ENCODE measurements at places on chromosomes 11 and 22.

GRCh38 chr11:113667801-113668200 is 38.3 kb downstream of the TMPRSS5 start:
- DNase-seq, result no peak

DNA sequence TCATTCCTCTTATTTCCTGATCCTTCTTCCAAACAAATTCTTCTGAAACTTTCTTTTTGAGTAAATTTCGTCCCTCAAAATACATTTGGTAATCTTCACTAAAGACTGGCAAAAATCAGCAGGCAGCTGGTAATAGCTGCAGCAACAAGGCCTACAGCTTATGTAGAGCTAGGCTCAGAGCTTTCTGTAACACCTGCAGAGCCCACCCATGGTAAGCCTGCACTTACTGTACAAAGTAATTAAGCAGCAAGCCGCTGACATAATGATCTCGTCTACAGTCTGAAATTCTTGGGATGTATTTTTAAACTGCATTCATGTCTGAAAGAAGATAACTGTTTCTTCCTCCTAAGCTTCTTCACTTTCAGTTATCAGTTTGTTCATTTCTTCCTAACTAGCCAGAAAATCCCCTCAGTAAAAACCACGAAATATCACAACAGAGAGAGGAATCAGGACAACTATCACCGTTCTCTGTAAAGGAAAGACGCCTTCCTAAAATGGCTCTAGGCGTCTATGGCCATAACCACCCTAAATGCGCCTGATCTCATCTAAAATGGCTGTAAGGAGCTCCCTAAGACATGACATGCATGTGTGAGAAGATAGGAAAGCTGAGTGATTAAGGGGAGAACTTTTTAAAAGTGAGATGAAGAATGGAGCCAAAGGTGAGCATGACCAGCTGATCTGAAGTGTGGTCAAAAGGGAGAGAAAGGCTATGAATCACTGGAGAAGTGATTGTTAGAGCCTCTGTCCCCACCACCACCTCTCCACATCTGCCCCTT is 56.2 kb downstream of the DENND5A start:
- no peak for DNase-seq

GRCh38 chr22:25403284-25403810 is 161.1 kb upstream of the GRK3 start:
- DNase-seq, result no peak

DNA sequence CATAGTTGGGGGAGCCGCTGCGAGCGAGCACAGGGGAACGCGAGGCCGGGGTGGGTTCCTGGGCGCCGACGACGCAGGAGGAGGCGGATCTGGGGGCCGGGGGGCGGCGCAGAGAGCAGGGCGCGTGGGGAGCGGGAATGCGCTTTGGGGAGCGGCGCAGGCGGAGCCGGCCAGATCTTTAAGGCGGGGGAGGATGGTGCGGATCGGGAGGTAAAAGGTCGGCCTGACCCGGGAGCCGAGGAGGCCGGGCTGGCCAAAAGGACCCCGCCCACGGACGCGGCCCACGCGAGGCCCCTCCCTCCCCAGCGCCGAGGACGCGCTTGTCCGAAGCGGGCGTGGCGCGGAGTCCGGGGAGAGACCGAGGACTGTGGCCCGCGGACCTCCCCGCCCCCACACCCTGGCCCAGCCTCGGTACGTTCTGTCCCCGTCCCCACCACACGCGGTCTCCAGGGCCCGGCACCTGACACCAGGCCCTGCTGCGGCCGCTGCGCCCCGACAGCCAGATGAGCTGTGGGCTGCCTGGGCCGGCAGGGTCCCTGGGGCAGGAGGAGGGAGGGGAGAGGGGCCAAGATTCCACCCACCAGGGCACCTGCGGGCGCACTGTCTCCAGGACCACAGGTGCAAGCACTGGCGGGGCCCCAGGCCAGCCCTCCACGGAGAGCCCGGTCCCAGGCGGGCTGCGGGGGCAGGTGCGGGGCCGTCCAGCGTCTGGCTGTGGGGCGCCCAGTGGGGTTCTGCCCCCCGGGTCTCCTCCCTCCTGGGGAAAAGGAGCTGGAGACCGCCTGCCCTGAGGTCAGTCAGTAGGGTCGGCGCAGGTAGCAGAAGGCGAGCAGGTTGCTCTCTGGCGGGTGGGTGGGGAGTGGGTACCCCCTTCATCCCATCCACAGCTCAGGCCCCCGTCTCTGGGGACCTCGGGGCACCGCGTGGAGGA is 10.9 kb downstream of the PIM3 start:
- DNase-seq, result peak; percentile 89

GRCh38 chr22:38129021-38129420 is 18.5 kb upstream of the BAIAP2L2 start:
- no peak for DNase-seq

GRCh38 chr11:31531293-31531692 is 21.7 kb downstream of the ELP4 start:
- no peak for DNase-seq

DNA sequence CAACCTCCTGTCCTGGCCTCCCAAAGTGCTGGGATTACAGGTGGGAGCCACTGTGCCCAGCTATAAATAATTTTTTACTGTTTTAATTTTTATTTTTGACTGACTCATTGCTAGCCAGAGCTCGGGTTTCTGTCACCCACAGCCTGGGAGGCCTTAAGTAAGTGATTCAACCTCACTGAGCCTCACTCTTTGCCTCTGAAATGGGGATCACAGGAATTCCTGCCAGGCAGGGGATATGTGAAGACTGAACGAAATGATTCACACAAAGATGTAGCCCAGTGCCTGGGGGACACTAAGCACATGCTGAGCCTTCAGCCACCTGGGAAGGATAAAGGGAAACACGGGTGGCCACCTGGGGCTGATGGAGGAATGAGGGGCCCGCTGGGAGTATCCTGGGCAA is 3.8 kb upstream of the LRRC74B start:
- DNase-seq, result no peak

- DNase-seq, result peak; percentile 49
Observed at GRCh38 chr22:19848298-19849224, 6.1 kb downstream of the GNB1L start.

DNA sequence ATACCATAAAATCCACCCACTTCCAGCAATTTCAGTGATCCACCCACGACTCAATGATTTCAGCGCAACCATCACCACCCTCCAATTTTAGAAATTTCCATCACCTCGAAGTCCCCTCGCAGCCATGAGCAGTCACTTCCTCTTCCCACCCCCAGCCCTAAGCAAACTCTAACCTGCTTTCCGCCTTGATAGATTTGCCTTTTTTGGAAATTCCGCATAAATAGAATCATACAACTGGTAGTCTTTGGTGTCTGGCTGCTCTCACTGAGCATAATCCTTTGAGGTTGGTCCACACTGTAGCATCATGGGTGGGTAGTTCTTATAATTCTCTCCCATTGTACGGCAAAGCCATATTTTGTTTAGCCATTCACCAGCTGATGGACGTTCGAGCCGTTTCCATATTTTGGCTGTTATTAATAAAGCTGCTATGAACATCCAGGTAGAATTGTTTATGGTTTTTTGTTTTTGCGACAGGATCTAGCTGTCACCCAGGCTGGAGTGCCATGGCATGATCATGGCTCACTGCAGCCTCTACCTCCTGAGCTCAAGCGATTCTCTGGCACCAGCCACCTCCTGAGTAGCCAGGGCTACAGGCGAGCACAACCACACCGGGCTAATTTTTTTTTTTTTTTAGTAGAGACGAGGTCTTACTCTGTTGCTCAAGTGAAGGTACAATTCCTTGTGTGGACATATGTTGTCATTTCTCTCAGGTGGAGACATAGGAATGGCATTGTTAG is 16.0 kb downstream of the PIM3 start:
- peak; percentile 57 for DNase-seq

- DNase-seq, result no peak
Observed at GRCh38 chr11:99814738-99815137, 794.0 kb downstream of the CNTN5 start.

DNA sequence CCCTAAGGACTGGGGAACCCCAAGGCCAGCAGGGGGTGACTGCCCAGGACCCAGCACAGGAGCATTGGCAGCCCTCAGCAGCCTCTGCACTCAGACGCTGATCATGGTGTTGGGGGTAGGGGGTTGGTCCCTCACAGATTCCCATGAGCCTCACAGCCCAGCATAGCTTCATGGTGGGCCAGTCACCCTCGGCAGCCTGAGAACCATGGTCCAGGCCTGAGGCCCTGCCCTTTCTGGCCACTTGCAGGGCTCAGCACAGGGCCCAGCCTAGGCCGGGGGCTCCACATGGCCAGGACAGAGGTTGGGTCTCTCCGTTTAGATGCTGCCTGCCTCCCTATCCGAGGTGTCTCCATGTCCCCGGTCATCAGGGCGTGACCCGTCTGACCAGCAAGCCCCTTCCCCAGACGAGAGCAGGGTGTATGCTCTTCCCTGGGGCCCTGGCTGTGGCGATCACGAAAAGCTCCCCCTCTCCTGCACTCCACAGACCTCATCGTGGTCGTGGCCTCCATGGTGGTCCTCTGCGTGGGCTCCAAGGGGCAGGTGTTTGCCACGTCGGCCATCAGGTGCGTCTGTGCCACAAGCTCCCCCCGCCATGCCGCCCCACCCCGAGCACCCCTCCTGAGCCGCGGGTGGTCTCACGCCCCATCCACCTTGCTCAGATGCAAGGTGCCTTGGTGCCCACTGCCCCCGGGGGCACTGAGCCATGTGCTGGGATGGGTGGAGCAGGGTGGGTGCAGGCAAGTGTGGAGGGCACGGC is 126.2 kb downstream of the KCNQ1 start:
- no peak for DNase-seq

DNA sequence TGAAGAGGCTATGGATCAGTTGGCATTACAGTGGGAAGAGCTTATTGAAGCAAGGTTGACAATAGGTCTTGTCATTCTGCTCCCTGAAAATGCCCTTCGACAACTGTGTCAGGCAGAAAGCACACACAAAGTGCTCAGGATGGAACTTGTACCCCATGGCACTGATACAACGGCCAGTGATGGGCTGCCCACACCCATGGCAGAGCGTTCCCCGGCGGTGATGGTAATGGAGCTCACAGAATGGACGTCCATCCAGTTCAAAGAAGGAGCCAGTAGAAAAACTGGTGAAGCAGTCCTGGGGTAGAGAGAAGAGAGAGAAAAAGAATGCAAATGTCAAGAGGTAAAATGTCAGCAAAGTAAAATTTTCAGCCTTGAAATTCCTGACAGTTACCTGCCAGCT is 19.5 kb upstream of the OR5B21 start:
- DNase-seq, result no peak

DNA sequence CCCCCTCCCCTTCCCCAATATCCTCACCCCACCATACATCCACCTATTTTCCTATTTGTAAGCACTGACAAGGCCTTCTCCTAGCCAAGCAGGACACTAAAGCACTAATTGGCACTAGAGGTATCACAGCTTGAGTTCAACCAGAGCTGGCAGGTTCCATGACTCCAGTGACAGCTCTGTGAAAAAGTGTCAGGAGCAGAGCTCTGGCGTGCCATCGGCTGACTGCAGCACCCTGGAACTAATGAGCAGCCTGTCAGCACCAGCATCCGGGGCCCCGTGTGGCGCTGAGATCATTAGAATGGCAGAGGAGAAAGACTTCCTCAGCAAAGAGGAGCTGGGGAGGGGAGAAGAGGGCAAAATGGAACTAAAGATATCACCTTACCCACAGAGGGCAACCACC is 847.4 kb downstream of the NTM start:
- no peak for DNase-seq

DNA sequence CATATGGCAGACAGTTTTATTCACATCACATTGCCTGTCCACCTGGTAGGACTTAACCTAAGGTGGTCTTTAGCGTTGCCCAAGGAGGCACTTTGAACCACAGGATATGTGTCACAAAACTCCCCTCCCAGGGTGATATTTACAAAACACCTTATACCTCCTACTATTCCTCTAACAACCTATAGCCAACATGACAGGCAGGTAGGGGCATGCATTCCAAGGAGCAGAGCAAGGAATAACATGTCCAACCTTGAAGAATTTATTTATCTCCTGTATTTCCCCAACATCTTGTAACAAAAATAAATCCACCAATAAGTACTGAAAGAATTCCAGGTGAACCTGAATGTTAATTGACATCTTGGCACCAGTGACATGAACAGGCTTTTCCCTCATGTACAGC is 60.5 kb downstream of the SVIP start:
- no peak for DNase-seq

- no peak for DNase-seq
Observed at GRCh38 chr11:5004424-5005274, 10.0 kb downstream of the OR51L1 start.

- DNase-seq, result no peak
Observed at GRCh38 chr11:71170624-71171423, 81.6 kb downstream of the SHANK2 start.

- DNase-seq, result no peak
Observed at GRCh38 chr11:9717719-9718118, 53.8 kb downstream of the SWAP70 start.

All from activated CD8-positive, alpha-beta memory T cell treated with anti-CD3 and anti-CD28 coated beads, Interleukin-2, amount 50 U/mL, for 48 hours (primary cell).